Left lung (tissue), 14 donors: ENCODE measurements at places on chromosomes 7 and 10. TPM values are rescaled to one million over a fixed set of nuclear protein-coding genes. Genes with fewer than 3 reads are reported as not detected.

Gene WAC
- total RNA-seq = 90.7 TPM

Gene ELOVL3
- 0.58 TPM for total RNA-seq

Gene GPR15LG
- total RNA-seq = not detected

Gene COL28A1
- 0.73 TPM for total RNA-seq

Gene DNAJB6
- 76.6 TPM for total RNA-seq

Gene ANKRD30A
- not detected for total RNA-seq

Gene MYO3A
- total RNA-seq = 0.21 TPM

Gene SPOCK2
- total RNA-seq = 69.7 TPM

Gene GPAM
- 19.0 TPM for total RNA-seq

Gene HNRNPH3
- 101 TPM for total RNA-seq

DNA sequence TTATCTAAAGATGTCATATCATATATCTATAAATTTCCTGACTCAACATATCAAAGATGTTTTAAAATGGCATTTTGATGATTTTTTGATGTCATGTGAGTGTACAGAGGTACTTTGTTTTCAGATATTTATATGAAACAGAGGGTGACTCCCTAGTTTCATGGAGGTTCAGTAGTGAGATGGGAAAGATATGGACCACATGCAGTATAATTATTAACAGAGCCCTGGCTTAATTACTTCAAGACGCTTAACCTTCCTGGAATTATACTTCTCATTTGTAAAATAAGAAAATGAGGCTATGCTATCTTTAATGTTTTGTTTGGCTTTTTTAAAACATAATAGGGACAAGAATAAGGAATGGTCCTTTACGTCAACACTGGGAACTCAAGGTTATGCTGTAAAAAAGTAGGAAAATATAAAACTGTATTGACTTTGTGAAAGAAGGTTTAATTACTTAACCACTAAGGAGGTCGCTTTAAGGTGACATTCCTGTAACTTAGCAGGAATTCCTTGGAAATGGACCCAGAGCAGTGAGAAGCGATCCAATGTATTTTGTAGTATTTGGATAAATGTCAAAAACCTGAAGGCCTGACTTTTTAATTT is 821.0 kb upstream of the IGFBP3 start:
- no peak for DNase-seq

- DNase-seq = peak; percentile 53
Measured at GRCh38 chr10:88091490-88092061, 228.2 kb downstream of the PTEN start.

- DNase-seq = no peak
Measured at GRCh38 chr10:44051584-44052385, 333.1 kb downstream of the CXCL12 start.

- DNase-seq = no peak
Measured at GRCh38 chr7:67525588-67525987, 529.0 kb downstream of the TYW1 start.

GRCh38 chr10:13681095-13681494 is 94.3 kb downstream of the PRPF18 start:
- no peak for DNase-seq

DNA sequence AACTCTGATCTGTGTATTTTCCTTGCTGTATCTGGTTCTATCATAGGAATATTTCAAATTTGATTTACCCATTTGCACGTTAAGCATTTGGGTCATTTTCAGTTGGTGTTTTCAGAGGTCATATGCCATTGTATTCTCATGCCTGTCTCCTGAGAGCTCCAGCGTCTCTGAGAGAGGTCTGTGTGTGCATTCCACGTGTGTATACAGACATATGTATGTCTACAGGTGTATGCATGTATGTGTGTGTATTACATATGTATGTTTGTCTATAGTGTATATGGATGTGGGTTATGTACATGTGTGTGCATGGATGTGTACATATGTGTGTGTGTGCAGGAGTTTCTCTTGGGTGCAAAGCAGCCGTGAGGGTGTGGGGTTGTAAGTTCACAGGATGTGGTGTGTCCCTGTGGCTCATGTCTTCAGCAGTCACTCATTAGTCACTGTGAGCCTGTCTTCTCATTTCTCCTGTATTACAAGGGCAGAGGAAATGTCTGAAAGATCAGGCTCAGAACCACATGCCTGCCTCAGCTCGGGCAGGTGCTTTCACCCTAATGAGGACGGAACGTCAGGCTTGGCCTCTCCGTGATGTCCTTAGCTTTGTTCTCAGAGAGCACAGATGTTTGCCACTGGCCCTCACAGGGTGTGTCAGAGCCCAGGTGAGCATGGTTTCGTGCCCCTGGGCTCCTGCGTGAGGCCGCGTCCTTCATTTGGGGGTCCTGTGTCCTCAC is 101.6 kb downstream of the NKX6-2 start:
- DNase-seq = peak; percentile 2

- no peak for DNase-seq
Measured at GRCh38 chr7:116952635-116953371, 498 bp upstream of the ST7 start.

DNA sequence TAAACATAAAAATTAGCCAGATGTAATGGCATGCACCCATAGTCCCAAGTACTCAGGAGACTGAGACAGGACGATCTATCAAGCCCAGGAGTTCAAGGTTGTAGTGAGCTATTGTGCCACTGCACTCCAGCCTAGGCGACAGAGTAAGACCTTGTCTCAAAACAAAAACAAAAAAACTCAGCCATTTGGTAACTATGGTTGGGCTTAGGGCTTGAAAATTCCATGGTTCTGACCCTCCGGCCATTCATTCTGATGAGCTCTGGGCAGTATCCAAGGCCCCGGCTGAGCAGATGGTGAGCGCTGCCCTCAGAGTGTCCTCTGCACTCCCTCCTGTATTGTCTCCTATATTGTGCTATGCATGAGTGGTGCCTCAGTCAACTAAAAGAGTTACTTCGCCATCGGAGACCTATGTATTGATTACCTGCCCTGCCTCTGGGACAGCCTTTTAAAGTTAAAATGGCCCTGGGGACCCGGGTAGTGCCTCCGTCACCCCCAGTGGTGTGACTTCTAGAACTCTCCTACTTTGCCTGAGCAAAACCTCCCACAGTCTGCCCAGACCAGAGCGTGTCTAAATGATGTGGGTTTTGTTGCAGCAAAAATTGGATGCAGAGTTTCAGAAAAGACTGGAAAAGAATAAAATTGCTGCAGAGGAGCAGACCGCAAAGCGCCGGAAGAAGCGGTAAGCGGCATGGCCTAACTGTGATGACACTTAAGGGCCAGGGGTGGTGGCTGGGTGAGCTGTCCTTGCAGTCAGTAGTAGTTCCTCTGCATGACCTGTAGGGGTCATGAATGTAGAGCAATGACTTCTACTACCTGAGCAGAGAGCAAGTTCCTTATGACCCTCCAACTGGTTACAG is 8.1 kb downstream of the PRKRIP1 start:
- DNase-seq = no peak

DNA sequence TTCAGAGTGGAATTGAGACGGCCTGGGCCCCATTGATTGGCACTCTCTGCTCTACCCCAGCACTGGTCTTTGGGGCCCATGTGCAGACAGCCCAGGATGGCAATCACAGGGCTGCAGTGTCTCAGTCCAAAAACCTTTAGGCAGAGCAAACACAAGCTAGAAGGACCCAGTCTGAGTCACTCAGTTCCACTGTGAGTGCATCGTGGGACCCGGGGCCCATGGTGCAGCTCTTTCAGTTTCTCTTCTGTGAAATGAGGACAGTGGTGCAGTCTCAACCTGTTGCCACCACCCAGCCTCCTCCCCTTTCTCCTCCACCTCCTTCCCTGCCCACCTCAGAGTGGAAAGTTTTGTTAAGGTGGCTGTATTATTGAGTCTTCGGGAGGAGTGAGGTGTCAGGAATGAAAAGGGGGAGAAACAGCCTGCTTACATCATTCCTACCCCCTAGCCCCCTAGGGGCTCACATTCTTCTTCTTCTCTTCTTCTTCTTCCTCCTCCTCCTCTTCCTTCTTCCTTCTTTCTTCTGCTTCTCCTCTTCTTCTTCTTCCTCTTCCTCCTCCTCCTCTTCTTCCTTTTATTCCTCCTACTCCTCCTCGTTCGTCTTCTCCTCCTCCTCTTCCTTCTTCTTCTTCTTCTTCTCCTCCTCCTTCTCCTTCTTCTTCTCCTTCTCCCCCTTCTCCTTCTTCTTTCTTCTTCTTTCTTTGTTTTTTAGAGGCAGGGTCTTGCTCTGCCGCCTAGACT is 19.5 kb upstream of the CARD11 start:
- DNase-seq = no peak

DNA sequence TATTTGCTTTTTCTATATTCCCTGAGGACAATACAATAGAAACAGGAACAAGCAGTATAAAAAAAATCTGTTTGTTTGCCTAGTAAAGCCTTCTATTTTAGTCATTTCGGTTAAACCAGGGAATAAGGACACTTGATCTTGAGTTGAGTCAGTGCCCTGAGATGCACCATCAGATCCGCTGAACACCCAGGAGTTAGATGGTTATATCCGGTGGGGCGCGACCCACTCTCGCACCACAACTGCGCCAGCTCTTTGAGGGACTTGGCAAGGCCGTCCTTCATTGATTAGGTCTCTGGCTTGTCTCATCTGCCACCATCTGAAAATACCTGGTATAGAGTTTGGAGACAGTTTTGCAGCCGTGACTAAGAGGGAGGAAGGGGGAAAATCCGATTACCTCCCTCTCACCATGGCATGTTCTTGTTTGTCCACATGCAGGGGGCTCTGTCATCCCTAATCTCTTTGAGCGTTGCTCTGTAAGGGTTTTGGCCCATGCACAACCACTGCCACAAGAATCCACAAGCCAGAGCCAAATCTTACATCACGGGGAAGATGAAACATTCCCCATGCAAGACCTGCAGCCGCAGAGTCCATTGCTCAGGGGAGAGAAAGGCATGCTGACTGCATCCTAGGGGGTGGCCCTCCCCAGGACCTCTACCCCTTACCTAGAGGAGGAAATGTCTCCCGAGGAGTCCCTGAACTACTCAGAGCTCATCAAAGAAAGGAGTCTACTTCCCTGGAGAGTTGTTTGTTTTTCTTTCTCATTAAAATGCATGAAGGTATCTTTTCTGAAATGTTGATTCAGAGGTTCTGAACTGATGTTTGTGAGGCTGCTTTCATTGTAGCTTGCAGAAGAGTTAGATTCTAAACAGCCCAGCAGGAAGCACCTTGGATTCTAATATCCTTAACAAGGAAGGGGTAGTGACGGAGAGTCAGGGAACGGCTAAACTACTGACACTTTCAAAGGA is 101.6 kb upstream of the FAM171A1 start:
- DNase-seq = no peak

GRCh38 chr10:94680544-94680943 is 3.0 kb upstream of the CYP2C18 start:
- no peak for DNase-seq

- no peak for DNase-seq
Measured at GRCh38 chr7:125526958-125527357, 597.3 kb upstream of the POT1 start.

DNA sequence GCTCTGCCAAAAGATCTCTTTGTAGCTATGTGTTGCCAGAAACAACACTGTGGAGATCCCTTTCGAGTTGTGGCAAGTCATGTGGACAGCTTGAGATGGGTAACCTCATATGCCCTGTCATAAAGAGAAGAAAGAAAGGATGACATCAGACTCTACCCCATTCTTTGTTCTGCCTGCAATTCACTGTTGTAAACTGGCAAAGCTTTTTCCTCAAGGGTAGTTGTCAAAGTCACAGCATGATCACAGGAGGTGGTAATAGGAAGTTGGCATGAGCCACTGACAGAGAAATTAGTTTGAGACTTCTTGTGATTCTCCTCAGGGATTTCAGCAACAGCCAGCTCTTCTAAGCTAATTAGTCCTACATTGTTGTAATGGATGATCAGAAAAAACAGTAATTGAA is 19.4 kb upstream of the MINDY3 start:
- no peak for DNase-seq

GRCh38 chr7:28145931-28146330 is 34.7 kb downstream of the JAZF1 start:
- no peak for DNase-seq

DNA sequence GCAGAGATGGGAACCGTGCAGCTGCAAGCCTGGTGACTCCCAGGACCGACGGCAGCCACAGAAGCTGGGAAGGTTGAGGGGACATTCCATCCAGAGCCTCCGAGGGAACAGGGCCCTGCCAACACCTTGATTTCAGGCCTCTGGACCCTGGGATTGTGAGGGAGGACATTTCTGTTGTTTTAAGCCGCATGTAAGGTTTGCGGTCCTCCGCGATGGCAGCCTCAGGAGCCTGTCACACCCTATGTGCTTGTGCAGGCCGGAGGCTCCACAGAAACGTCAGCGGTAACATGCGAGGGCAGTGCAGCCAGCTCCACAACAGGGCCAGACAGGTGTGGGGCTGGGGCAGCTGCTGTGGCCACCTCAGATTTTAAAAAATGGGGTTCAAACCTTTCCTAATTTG is 144.7 kb upstream of the SHH start:
- DNase-seq = peak; percentile 59

- DNase-seq = no peak
Measured at GRCh38 chr10:42640610-42641229, 2.4 kb upstream of the ZNF33B start.

DNA sequence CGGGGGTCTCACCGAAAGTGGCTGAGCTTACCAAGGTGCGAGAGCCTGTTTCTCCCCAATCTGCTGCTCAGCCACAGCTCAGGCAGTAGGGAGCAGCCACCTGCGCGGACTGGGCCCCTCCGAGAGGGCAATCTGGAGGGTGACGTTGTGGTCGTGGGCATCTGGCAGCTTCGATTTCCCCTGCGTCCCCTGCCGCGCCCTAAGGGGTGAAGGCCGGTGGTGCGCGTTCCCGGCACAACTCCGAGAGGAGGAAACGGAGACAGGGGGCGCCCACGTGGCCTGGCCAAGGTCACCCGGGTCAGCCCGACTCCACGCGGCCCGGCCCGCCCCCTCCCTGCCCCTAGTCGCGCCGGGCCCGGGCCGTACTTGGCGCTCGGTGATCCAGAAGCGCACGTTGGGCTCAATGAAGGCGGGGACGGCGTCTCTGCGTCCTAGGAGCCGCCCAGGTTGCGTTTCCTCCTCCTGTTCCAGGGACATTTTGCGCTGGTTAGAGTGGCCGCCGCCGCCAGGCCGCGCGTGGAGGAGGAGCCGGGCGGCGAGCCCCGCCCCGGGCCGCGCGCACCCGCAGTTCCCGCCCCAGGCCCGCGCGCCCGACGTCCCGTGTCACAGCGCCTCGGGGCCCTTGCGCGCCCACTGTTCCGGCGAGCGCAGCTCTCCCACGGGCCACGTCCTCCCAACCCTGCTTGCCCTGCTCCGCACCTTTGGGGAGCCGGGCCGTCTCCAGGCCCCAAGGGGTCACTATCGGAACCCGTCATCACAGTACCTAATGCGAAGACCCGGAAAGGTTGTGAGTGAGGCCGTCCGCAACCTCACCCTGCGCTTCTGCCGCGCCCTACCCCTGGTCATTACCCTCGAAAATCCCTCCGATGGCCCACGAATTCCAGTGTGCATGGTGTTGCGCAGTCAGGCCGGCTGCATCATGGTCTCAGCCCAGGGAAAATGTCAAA is at the start of gene SFXN4:
Gene SFXN4, minus strand, starts transcription at position 544 of the 947 bp plus-strand sequence. Its CDS starts 67 bp downstream, at position 477.
- peak; percentile 86 for DNase-seq

DNA sequence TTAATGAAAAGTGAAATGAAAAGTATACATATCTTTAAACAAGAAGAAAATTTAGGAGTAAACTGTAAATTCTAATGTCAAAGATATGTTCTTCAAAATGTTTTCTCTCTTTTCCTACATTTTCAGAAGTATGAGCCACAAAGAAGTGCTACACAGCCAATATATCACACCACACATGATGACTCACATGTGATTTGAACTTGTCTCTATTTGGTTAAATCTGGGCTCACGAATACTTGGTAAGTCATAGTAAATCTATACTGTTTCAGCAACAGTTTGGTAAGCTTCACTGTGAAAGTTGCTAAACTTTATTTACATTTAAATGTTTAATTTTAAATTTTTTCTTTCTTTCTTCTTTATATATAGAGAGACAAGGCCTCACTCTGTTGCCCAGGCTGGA is 380.6 kb upstream of the IGFBP3 start:
- DNase-seq = no peak

- no peak for DNase-seq
Measured at GRCh38 chr7:12803542-12803941, 116.1 kb downstream of the ARL4A start.
